GM10248 (cell line): ENCODE measurements at places on chromosomes 1 and 21.

GRCh38 chr1:108897865-108898720 is 21.3 kb downstream of the GPSM2 start:
- peak; percentile 44 for DNase-seq

GRCh38 chr1:19964542-19964941 is 14.9 kb downstream of the PLA2G2A start:
- DNase-seq = no peak

DNA sequence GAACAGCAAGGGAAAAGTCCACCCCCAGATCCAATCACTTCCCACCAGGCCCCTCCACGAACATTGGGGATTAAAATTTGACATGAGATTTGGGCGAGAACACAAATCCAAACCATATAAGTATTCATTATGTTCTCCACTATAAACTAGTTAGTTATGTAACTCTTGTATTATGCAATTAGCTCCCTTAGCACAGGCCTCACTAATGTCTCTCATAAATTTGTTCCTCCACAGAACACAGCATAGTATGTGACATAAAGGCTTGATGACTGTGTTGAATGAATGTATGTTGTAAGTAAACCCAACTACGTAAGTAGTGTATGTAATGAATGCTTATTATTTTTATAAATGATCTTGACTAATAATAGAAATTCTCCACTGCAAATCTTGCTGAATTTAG is 223.3 kb upstream of the ZRANB2 start:
- DNase-seq = no peak

- no peak for DNase-seq
Observed at GRCh38 chr1:51837243-51837642, 41.3 kb downstream of the NRDC start.

DNA sequence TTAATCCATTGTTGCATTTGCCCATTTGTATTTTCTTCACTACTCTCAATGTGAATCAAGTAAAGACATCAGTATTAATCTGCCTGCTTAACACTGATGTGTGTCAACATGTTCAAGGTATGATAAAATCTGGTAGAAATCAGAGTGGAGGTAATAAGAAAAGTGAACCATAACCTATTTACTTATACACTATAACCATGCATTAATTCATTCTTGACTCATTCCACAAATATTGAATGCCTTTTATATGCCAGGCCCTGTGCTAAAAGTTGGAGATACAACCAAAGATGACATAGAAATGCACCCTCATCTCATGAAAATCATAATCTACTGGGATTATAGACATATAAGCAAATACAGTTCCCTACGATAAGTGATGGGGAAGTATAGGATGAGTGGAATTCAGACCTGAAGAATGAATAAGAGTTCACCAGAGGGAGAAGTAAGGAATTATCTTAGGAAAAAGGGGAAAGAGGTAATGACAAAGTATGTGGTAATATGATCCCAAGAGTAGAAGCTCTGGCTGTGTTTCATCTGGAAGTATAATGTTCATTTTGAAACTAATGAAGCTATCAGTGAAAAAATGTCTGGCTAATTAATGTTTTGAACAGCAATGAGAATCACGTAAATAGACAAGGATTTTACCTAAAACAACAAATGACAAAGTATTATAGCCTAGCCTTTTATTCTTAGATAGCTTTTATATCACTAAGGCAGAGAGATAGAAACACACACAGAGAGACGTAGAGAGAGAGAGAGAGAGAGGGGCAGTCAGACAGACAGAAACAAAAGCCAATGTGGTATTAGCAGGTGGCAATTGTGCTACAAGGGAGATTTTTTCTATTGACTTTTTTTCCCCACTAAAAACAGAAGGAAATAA is 7.0 kb upstream of the RWDD3 start:
- no peak for DNase-seq

DNA sequence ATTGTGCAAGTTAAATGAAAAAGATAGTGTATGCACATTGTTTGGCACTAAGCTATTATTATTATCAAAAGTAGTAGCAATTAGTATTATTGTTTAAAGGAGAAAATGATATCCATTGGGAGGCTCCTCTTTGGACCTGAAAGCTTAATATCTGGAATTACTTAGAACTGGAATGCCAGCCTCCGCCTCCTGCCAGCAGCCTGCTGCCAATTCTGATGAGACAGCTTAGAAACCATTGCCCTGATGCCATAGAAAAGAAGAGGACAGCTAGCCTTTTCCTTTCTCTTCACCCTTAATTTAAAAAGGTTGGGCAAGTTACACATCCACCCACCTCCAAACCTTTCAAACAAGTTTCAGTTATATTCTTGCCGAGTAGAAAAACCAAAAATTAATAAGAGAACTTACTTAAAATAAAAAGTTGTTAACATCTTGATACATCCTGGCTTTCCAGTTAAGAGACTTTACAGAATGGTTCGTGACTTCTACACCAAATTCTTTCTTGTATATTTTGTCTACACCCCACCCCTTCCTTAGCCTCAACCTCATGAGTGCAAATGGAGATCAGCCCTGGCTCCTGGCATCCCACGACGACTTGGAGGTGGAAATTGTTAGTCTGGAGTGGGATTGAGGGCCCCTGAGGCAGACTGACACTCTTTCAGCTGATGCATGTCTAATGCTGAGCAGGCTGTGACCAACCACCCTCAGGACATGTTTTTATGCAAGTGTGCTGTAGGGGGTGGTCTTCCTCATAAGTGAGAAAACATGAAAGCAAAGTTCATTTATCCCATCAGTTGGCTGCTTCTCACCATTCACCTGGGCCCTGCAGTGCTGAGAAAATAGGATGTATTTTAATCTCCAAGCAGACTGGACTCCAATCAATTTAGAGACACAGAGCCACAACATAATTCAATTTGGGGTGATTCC is 120.6 kb downstream of the KCNJ15 start:
- no peak for DNase-seq

GRCh38 chr21:28799926-28800325 is 192.8 kb downstream of the LTN1 start:
- DNase-seq = no peak

DNA sequence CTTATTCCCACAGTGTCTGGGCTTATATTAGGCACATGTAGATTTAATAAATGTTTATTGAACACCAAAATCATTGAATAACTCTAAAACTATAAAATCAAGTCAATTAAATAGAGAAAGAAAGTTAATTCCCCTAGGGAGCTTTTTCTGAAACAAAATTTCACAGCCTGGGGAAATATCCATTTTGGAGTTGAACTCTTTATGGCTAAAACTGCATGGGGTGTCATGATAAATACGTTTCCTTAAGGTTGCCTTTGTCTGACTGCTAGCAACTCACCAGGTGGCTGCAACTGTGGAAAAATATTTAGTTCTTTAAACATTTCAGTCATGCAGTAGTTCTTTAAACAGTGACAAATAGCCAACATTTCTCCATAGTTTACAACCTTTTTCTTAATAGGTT is 496.1 kb downstream of the LRRIQ3 start:
- DNase-seq = no peak

DNA sequence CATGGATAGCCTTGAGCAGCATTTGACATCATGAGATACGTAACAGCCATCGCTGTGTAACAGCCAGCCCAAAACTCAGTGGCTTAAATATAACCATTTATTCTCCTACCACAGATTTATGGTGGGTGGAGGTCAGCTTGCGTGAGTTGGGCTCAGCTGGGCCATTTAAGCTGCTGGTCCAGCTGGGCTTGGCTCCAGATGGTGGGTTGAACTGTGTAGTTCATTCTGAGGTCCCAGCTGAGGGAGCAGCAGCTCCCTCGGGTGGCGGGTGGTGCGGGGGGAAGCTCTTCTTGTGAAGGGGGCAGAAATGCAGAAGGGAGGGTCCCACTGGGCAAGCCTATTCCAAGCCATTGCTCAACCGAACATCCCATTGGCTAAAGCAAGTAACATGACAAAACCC is 75.9 kb downstream of the IGSF21 start:
- DNase-seq = no peak

DNA sequence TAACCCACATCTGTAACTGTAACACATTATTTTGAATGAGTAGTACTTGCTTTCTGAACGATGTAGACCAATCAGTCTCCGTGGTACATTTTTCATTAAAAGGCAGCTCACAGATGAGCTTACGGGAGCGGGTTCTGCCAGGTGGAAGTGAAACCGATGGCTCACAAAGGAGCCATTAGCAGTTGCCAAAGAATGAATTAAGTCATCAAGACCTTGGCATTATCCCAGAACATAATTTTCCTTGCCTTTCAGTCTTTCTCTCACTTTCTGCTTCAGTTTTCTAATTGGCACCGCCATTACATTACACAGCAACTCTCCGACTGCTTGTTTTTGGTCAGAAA is 33.5 kb upstream of the UTS2 start:
- DNase-seq = no peak

GRCh38 chr1:21937034-21937371 is at the start of gene HSPG2:
Gene HSPG2, minus strand, starts transcription at chr1:21937310. Its CDS starts 93 bp downstream, at chr1:21937217.
- DNase-seq = no peak
